ENCODE measurements at places on chromosomes 3 and 15.

- no peak for DNase-seq
Measured at GRCh38 chr3:118167571-118167970, 867.1 kb downstream of the IGSF11 start.

DNA sequence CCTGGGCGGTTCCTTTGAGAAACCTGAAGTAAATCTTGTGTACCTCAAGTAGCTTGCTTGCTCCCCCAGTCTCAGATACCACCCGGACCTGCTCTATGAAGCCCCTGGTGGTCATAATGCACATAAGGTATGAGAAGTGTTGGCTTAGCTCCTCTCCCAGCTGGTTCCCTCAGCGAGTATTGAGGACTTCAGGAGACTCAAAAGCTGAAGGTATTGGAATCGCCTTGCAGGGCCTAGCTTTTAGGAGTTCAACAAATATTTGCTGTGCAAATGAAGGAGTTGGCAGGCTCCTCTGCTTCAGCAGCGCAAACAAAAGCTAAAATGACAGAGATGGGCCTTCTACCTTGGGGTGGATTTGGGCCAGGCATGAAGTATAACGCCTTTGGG, 1.7 kb downstream of the CMTM8 start:
- DNase-seq = peak; percentile 56

- no peak for DNase-seq
Measured at GRCh38 chr3:39279745-39280517, at the start of gene CX3CR1. TSS of gene CX3CR1 (minus strand) at chr3:39280036. CDS start at chr3:39266509, 13,527 bp downstream.

DNA sequence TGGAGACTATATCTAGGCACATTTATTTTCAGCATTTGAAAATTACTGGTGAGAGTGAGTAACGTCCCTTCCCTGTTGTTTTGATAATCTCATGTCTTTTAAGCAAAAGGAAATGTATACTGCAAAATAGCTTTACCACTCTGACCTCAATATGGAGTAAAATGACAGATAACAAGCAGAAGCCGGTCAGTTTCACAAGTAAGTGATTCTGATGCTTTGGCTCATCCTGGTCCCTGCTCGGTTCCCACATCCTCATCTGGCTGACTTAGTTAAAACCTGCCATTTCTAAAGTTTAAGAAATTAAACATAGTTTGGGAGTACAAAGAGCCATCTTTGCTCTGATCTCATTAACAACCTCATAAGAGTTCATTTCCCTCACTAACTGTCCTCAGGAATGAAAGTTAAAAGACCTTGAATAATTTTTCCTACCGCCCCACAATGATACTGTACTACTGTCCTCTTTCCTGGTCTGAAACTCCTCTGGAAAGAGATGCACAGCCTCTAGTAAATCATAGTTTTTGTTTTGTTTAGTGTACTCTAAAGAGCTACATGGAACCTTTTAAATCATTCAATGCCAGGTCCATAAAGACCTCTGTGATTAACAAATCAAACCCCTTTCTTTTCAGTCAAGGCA, 72.3 kb upstream of the ICE2 start:
- DNase-seq = peak; percentile 73

DNA sequence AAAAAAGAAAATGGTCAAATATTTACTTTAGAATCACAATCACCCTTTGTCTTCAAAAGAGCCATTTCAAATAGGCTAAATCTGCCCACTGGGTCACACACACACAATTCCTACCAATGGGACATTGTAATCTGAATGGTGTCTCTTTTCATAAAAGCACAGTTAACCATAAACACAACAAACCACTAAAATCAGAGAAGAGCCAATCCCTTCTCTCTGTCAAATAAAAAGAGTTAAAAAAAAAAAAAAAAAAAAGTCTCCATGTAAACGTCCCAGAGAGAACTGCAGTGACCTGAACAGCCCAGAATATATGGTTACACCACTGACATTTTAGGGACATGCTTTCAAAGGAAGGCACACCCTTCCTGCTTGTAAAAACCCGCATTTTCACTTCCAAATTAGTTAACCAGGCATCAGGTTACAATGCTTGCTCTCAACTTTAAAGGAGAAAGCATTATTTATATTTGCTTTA, 63.7 kb downstream of the PRICKLE2 start:
- DNase-seq = no peak

DNA sequence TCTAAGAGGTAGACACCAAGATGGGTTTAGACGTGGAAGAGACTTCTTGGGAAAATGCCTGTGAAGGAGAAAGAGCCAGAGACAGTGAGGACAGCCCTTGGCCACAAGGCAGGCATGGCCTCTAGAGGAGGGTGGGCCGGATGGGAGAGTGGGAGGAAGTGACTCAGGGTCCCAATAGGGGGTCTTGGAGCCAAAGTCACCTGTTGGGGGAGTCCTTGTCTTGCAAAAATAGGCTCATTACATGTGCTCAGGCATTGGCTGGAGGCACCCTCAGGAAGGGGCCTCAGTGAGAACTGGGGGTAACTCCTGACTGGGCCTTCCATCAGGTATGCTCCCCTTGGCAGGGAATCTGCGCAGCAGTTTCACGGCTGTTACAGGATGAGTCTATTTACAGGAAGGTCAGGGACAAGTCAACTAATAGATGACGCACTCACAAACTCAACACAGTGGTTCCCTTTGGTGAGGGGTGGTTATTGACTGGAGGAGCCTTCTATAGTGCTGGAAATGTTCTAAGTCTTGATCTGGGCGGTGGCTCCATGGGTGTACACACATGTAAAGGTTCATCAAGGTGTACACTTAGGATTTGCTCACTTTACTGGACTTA, 259.6 kb downstream of the XXYLT1 start:
- no peak for DNase-seq

GRCh38 chr3:10524270-10524669, 18.9 kb upstream of the ATP2B2 start:
- no peak for DNase-seq

DNA sequence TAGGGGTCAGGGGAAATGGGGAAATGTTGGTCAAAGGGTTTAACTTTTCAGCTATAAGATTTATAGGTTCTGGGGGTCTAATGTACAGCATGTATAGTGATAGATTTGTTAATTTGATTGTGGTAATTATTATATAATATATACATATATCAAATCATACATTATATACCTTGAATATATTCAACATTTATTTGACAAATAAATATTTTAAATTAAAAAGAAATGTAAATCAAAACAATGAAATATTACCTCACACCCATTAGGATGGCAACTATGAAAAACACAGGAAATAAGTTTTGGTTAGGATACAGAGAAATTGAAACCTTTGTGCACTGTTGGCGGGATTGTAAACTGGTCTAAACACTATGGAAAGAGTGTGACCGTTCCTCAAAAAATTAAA, 85.0 kb upstream of the SLCO2A1 start:
- no peak for DNase-seq

DNA sequence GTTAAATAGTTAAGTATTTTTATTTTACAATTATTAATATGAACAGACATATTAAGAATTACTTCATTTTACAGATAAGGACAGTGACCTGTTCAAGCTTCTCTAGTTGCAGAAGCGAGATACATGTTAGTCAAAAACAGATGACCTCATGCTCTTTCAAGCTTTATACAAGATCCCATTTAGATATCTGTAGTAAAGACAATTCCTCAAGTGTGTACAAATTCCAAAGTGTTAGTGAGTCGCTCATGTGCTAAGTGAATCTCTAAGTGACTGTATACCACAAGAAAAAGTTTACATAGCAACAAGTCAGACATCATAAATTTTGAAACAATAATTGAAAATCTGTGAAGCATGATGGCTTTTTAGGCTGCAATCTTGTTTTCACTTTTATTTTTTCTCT, 293.8 kb downstream of the ROBO1 start:
- DNase-seq = no peak

GRCh38 chr15:73323374-73323955, 45.3 kb downstream of the HCN4 start:
- no peak for DNase-seq

GRCh38 chr3:16090024-16090423, 84.5 kb upstream of the GALNT15 start:
- DNase-seq = no peak

GRCh38 chr3:117754058-117754457, 1044.5 kb downstream of the TUSC7 start:
- DNase-seq = no peak

GRCh38 chr3:190983875-190984274, 121.4 kb upstream of the GMNC start:
- DNase-seq = no peak

DNA sequence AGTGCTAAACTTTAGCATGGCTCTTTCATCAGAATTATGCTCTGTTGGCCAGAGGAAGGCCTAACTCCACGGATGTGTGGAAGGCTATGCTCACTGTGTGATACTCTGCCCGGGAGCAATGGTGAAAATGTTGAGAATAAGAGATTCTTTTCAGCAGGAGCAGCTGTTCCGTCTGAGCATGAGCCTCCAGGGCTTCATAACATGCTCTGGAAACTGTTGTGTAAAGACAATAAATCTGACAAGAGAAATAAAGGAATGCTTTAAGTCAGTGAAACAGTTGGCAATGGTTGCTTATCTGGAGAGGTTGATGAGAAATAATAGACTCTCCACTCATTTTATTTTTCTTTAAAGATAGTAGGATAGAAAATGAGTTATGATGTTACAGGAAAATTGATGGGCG, 269.8 kb downstream of the DIPK2A start:
- no peak for DNase-seq

DNA sequence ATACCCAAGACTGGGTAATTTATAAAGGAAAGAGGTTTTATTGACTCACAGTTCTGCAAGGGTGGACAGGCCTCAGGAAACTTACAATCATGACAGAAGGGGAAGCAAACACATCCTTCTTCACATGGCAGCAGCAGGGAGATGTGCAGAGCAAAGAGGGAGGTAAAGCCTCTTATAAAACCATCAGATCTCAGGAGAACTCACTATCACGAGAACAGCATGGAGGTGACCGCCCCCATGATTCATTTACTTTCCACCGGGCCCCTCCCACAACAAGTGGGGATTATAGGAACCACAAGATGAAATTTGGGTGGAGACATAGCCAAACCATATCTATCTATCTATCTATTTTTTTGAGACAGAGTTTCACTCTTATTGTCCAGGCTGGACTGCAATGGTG, 5.4 kb downstream of the GDPGP1 start:
- no peak for DNase-seq

DNA sequence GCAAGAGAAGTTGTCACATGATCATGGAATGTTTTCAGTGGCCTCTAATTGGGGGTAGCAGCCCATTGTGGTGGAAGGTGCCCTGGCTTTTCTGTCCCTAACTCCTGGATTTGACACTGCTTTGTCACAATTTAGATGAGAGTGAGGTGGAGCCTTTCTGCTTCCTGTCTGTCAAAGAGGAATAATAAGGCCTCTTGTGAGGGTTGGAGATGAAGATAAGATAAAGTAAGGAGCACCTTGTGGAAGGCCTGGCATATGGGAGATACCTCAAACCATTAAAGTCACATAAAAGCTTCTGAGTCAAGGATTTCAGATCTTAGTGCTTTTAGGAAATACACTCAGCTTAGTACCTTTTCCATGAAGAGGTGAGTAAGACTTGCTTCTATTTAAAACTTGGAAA, 172.6 kb upstream of the FAM3D start:
- no peak for DNase-seq

DNA sequence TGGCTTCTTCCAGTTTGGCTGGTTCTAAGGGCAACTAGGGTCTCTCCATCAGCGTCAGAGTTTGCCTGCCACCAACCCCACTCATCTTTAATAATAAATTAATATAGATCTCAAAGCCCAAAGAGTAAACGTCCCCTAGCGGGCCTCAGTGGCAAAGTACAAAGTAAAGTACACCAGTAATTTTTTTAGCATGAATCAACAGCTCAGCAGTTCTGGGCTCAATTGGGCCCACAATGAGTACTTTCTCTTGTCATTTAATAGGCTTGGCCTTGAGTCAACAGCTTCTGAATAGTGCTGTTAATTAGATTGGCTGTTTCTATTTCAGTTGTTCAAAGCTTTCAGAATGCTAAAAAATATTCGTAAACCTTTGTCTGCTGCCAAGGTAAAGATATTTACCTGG, 89.0 kb upstream of the PFN2 start:
- DNase-seq = no peak

DNA sequence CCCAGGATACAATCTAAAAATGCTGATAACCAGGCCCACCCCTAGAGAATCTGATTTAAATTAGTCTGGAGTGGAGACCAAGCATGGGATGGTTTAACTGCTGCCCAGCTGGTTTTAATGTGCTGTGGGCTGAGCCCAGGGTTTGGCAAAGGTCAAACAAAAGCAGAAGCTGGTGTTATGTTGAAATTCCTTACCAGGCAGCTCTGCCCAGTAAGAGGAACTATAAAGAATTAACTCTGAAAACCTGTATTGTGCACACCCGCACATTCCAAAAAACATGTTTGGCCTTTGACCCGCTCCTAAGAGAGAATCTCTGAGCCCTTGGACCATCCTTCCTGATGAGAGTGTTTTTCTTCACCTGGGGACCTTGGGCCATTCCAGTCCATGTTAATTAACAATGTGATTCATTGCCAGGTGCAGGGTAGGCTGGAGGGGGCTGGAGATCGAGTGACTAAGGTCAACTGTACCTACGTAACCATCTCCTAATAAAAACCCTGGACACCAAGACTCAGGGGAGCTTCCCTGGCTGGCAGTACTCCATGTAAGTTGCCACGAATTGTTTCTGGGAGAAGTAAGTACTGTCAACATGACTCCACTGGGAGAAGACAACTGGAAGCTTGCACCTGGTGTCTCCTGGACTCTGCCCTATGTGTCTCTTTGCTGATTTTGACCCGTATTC, 10.9 kb downstream of the CCDC13 start:
- no peak for DNase-seq

DNA sequence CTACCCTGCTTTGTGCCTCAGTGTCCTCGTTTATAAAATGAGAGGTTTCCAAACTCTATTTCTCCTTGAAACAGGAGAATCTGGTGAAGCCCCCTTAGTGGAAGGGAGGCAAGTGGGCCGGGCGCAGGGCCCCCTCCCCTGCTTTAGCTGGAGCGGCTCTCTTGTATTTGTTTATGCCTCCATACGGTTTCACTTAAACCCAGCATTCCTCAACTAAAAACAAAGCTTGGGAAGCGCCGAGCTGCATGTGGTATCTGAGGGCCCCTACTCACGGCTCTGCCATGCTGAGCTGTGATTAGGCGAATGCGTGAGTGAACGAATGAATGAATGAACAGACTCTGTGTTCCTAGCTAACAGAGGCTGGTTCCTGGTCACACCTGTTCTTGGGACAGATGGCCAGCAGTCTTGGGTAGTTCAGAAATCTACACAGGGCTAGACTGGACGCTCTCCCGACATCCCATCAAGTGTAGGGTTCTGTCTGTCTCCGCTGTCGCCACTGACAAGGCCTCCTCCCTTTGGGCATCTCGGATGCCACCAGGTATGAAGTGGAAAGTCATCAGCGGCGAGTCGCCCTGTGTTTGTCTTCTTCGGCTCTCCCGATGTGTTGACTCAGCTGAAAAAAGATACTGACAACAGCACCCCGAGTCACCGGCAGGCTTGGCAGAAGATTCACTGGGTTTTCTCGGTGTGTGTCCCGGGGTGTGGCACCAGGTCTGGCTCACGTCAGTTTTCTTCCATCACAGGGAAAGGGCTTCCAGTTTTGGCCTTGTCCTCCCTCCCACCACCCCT, 42.4 kb upstream of the VPS8 start:
- DNase-seq = no peak

- no peak for DNase-seq
Measured at GRCh38 chr15:93360976-93361375, 272.0 kb upstream of the RGMA start.

GRCh38 chr3:40097131-40098117, 212.1 kb upstream of the EIF1B start:
- DNase-seq = no peak

Data from activated CD4-positive, alpha-beta memory T cell treated with anti-CD3 and anti-CD28 coated beads for 36 hours (primary cell).